Stimulated activated CD8-positive, alpha-beta memory T cell treated with anti-CD3 and anti-CD28 coated beads, Interleukin-2, amount 100 ng/mL, for 1 hour (primary cell): ENCODE measurements at places on chromosomes 12 and 14.

DNA sequence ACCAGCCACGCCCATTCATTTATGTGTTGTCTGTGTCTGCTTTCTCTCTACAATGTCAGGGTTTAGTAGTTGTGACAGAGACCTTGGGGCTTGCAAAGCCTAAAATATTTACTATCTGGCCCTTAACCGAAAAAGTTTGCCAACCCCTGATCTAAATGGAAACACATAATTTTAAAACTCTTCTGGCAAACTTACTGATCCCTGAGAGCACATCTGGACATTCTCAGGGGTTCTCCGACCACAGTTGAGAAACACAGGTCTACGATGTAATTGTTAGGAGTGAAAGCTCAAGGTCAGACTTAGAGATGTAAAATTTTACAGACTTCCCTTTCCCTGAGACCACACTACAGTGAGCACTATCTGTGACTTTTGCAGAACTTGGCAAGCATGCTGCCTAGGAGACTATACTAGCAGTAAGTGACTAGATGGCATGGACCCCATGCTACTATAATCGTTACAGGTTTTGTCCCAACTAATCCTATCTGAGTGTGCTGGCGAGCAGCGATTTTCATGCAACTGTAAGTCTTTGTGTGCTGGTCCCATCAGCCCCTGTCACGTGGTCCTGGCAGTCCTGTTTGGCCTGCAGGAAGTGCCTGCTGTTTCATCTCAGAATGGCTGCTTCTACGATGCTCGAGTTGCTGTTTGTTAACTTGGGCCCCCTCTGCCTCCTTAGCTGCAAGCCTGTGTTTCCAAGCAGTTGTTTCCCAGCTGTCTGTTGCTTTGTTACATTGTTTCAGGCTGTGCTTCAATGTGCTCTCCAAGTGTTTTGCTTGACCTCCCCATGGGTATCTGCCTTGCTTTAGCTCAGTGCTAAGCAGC, 21.6 kb downstream of the TMTC2 start:
- no peak for DNase-seq

GRCh38 chr12:55957106-55957859, 8.6 kb downstream of the PMEL start:
- no peak for DNase-seq

DNA sequence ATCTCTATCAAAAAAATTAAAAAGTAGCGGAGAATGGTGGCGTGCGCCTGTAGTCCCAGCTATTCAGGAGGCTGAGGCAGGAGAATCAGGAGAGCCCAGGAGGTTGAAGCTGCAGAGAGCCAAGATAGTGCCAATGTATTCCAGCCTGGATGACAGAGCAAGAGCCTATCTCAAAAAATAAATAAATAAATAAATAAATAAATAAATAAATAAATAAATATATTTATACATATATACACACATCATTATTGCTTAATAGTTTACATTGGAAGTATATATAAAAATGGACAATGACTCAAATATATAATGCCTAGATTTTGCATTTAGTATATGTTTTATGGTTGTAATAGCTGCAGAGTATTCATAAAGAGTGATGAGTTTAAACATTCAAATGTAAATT, 53.1 kb downstream of the TOGARAM1 start:
- DNase-seq = no peak

DNA sequence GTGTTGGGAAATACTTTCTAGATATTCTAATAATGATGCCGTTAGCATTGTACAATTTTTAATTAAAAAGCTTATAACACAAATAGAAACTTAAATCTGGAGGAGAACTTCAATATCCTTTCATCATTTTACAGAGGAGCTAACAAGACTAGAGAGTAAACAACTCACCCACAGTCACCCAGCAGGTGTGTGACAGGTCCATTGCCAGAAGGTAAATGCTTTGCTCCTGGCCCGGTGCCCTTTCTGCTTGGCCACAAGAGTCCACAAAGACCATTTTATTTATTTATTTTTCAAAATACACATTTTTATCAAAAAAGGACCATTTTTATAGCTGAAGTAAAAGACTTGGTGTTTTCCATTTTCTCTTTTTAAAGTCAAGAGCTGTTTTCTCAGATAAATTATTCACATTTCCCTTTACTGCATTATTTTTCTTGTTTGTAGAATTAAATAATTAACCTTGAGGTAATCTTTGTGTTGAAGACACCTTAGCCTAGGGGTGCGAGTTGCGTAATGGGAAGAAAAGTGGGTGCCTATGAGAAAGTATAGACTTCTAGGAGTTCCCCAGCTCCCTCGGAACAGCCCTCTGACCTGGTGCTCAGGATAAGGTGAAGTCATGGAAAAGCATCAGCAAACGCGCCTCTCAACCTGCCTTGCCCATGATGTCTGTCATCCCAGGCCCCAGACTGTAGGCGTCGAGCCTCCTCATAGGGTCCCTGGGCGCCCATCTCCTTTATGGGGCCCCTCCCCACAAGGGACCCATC, 26.3 kb upstream of the AMIGO2 start:
- no peak for DNase-seq

DNA sequence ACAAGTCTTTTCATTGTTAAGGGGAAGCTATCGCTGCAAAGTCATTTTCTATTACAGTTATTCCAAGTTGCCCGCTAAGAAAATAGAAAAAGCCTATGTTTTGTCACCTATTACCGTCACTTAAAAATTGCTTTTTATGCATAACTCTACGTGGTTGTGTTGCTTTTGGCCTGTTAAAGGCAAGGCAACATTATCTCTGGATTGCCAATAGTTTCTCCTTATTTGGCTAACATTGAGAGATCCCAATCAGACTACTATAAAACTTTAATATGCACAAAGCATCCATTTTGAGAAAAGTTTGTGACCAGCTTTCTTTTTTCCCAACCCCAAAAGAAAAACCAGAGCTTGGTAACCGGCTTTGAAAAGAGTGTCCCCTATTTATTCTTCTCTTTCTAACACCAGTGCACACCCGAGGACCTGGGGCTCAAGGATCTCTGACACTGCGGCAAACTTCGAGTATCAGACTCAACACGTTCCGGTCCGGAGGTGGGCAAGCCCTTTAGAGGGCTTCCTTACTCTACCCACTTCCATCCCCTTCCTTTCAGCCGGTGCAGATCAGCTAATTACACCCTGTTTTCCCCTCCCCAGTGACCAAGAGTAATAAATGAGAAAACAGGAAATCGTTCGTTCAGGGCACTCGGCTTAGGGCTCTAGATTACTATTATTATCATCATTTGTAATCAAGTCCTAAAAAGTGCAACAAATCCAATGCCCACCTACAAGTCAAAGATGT, 1.2 kb downstream of the PPP1R12A start:
- no peak for DNase-seq

- no peak for DNase-seq
Observed at GRCh38 chr12:117010693-117011451, 88.3 kb downstream of the TESC start.

- no peak for DNase-seq
Observed at GRCh38 chr14:68770553-68771286, 22.1 kb downstream of the ZFP36L1 start.

- DNase-seq = no peak
Observed at GRCh38 chr12:88309546-88309945, 167.4 kb downstream of the TMTC3 start.

GRCh38 chr14:89236851-89237250, 180.2 kb downstream of the FOXN3 start:
- no peak for DNase-seq
